ENCODE measurements at places on chromosomes 7 and 10.

GRCh38 chr10:396535-397220 is 261.4 kb downstream of the ZMYND11 start:
- DNase-seq, result no peak

DNA sequence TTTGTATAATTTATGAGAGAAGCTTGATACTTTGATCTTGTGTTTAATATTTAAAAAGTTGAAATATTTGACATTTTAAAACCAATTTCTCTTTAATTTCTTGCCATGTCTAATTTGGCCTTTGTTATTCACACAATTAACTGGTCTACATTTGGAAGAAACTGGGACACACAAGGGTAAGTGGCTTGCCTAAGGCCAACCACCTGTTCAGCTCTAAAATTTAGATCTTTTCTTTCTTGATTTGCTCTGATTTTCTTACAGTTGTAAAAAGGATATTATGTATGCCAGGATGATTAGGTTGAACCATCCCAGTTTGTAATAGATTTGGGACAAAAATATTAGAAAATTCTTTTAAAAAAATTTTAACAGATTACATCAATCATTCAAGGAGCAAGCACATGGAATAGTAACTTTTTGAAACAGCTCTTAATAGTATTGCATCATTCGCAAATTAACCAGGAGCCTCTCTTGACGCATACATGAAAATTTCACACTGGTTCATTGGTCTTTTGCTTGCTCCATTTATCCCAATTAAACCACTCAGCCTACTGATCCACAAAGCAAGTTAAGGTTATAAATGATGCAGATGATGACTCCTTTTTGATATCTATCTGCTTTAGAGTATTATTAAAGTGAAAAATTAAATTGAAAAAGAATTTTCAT is 222.4 kb upstream of the SLC26A5 start:
- DNase-seq, result no peak

- DNase-seq, result no peak
Measured at GRCh38 chr10:86107131-86107530, 259.5 kb downstream of the GRID1 start.

DNA sequence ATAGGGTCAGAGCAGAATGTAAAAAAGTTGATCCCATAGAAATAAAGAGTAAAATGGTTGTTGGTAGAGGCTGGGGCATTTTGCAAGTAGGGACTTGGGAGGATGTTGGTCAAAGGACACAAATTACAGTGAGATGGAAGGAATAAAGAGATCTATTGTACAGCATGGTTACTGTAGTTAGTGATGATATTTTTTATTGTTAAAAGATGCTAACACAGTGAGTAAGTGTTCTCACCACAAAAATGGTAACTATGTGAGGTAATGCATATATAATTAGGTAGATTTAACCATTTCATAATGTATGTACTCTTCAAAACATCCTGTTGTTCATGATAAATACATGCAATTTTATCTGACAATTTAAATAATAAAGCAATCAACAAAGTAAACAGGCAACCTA is 280.7 kb upstream of the MAGI2 start:
- no peak for DNase-seq

GRCh38 chr10:121572859-121573537 is 25.2 kb downstream of the FGFR2 start:
- DNase-seq, result no peak
